ENCODE measurements at places on chromosomes 2 and 18.

GRCh38 chr18:57754577-57755338 lies 48.4 kb downstream of the ATP8B1 start:
- DNase-seq: no peak

DNA sequence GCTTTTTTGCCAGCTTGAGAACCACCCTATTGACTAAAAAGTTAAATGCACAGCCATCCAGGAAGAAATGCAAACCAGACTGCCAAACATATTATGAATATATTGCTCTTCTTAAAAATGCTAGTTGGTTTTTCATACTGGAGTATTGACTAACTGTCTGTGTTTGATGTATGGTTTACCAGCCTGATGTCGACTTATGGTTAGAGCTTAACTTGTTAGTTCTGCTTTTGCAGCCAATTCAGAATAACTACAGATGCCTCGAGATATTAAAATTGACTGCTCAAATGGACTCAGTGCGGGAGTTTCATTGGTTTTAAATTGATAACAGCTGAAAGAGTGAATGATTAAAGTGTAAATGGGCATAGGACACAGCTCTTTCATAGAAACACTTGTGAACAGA lies 369.8 kb downstream of the ARHGAP15 start:
- DNase-seq: no peak

DNA sequence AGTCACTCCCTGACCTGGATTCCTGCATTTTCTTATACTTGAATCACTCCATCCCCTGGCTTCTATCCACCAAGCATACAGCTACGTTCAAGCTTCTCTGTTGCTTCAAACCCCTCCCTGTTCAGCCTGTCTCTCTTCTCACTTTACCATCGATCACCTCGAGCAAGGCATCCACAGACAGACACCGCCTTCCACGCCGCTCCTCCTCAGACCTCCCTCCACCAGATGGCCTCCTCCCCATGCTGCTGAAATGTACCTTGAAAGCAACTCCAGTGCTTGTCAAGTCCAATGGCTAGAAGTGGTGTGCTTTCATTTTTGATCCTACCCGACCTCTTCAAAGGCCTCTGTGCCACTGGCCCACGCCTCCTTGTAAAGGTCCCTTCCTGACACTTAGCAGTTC lies 131.3 kb upstream of the ACAA2 start:
- no peak for DNase-seq

GRCh38 chr18:79488311-79489050 lies 92.8 kb downstream of the NFATC1 start:
- DNase-seq: no peak

GRCh38 chr2:233076749-233077148 lies 16.6 kb downstream of the INPP5D start:
- no peak for DNase-seq

DNA sequence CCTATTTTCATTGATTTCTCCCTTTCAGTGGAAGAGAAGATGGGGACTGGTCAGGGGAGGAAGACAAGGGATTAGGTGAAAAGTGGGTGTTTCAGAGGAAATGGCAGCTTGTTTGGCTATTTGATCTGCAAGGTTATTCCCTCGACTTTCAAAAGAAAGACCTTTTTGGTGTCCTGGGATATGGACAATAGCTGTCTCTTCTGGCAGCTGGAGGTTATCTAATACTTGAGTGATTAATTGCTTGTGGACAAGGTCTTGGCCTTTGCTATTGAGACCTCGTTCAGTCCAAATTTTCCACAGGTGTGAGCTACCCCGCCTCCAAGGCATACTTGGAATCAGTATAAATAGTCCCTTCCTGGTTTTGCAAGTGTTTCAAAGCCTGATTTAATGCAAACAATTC lies 33.3 kb upstream of the TRAPPC8 start:
- no peak for DNase-seq

- DNase-seq: no peak
These were observed 217.0 kb downstream of the CMPK2 start for GRCh38 chr2:6648596-6649247.

DNA sequence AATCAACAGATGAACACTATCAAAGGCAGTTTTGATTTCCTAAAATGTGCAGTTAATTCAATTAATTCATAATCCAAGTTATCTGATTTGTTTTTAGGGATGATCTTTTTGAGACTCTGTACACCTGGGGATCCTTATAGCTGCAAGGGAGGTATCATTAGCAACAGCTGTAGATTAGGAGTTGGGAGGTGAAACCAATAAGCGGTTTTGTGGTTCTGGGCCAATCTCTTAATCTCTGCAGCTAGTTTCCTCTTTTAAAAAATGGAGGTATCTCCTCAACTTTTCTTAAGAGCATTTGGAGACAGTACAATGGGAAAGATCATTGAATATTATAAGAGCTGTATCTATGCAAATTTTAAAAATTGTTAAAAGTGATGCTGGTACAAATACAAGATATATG lies 126.0 kb downstream of the MC4R start:
- no peak for DNase-seq

GRCh38 chr2:85015653-85016360 lies 44.8 kb downstream of the KCMF1 start:
- DNase-seq: no peak

DNA sequence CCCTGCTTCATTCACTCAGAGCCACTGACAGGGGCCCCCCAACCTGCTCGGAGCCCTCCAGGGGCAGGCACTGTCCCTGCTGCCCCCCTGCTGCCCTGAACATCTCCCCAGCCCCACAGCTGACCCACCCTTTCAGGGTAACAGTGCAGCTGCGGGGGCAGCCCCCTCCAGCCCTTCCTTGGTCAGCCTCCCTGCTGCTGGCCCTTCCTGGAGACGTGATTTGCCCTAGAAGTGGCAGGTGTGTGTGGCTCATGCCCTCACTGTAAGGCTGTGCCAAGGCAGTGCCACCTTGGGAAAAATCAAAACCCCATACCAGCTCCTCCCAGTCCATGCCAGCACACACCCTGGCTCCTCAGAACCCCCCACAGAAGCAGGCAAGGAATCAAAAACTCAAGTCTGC lies 184.2 kb upstream of the HDAC4 start:
- no peak for DNase-seq

DNA sequence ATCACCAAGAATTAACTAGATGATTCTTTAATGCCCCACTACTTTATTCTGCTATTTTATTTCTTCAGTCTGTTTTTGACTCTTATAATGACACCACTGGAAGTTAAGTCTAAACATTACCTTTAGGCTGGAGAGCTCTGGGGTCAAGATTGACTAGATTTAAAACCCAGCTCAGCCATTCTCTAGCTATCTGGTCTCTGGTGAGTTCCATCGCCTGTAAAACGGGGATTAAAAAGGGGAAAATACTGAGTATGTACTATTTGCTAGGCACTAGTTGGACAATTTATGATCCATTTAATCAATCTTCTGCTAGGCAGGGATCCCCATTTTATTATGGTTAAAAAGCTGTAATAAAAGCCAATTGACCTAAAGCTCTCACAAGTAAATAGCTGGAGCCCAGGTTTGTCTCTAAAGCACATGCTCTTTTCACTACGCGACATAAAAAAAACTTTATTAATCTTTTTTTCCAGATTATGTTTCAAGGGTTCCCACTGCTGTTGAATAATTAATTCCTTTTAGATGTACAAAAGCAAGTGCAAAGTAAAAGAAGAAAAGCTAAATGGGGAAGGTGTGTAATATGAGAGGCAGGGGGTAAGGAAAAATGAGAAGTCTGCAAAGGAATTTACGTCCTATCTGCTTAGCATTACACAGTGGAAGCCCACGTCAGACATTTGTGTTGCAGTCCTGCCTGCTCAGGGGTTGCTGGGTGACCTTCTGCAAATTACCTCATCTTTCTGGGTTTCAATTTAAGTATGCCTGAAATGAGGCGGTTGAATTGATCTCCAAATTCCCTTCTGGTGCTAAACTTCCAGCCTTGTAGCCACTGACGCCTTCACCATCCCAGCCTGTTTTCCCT lies 918 bp upstream of the NABP1 start:
- DNase-seq: peak; percentile 34

- DNase-seq: no peak
These were observed 21.7 kb upstream of the ZBTB14 start for GRCh38 chr18:5317186-5317585.

DNA sequence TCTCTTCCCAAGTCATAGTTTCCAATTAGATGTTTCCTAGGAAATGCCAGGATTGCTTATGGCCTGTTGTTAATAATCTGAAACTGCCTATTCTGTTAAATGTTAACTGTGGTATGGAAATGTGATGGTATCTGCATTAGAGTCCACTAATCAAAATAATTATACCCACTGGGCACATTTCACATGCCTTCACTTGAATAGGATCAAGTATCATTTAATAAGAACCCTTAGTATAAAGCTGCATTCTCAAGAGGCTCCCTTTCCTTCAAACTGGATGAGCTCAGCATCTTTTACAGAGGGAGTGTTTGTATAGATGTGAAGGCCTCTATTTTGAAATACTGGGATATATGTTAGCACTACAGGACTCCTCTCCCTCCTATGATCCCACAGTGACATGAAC lies 477.2 kb upstream of the VRK2 start:
- DNase-seq: no peak

DNA sequence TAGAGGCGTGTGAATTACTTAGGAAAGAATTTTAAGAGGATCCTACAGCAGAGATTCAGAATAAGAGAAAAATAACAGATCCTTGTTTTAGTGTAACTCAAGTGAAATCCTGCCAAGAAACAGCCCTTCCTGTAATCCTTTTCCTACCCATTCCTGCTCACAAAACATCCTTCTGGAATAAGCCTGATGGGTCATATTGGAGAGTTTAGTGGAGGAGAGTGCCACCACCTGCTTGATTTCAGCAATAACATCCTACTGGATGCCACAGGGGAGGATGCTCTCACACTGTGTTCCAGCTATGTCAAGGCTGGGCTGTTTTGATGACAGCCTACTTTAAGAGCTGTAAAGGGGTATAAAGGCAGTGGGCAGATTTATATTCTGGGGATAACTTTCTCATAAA lies 54.8 kb upstream of the CCDC178 start:
- DNase-seq: no peak

DNA sequence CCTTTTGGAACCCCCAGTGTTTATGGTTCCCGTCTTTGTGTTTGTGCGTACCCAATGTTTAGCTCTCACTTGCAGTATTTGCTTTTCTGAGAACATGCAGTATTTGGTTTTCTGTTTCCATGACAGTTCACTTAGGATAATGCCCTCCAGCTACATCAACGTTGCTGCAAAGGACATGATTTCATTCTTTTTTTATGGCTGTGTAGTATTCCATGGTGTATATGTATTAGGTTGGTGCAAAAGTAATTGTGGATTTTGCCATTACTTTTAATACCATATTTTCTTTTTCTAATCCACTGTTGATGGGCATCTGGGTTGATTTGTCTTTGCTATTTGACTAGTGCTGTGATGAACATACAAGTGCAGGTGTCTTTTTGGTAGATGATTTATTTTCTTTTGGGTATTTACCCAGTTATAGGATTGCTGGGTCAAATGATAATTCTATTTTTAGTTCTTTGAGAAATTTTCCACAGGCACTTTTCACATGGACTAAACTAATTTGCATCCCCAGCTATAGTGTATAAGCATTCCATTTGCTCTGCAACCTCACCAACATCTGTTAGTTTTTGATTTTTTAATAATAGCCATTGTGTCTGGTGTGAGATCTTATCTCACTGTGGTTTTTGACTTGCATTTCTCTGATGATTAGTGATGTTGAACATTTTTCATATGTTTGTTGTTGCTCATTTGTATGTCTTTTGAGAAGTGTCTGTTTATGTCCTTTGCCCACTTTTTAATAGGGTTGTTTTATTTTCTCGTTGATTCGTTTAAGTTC lies 63.6 kb downstream of the CERS6 start:
- DNase-seq: no peak

- no peak for DNase-seq
These were observed 558.4 kb upstream of the ID2 start for GRCh38 chr2:8123464-8123863.

DNA sequence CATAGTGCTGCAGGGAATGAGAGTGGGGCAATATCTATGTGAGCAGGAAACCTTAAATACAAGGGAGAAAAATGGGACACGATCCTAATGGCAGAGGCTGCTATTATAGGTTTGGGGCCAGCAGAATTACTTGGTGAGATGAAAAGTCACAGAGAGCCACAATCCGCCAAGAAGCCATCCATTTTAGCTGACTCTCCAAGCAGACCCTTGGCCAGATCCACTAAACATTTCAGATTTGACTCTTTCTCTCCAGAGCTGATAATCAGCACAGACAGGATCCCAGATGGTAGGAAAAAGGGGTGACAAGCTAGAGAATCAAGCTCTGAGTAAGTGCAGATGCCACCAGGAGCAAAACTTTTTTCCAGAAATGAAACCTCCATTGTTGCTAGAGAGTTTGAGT lies 61.5 kb downstream of the MAPK4 start:
- no peak for DNase-seq

DNA sequence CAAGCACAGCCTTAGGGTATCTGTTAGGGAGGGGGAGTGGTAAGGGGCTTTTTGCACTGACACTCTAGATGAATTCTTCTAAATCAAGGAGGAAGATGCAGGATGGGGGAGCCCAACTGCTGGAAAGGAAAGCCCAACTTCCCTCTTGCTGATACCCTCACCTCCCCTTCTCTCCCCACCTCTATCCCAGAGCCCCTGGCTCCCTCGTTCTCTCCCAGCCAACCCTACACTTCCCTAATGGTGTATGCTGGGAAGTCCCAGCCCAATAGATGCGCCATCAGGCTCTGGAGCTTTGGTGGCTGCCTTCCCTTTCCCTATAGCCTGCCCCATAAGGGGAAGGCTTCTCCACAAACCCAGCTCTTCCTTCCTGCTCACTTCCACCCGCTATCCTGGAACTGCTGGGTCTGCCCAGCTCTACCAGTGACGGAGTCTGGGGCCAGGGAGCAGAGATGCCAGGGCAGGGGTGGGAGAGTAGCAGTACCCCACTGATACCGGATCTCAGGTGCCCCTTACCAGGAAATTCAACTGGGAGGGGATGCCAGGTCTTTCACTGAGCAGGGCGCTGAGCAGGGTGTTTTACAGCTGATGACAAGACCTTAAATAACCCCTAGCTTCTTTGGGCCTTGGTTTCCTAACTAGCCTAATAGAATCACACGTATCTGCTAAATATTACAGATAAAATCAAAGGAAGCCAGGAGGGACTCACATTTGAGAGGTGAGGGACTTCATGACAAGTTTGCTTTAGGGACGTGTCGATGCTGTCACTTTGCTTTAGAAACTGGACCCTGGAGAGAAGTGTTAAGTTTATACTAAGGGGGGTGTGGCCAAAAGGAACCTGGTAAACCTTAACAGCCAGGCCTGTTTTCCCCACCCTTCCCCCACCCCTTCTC lies 82.6 kb downstream of the DNMT3A start:
- no peak for DNase-seq

GRCh38 chr2:127174136-127174535 lies 46.0 kb downstream of the CYP27C1 start:
- no peak for DNase-seq

All from stimulated activated CD4-positive, alpha-beta T cell treated with anti-CD3 and anti-CD28 coated beads, Interleukin-15, amount 100 ng/mL, for 48 hours (primary cell).